ENCODE measurements at places on chromosomes 16 and 17.
A peak's percentile ranks its signal among the peaks of the same experiment; 100 is the strongest.

- DNase-seq, result no peak
These were observed 67.0 kb downstream of the KLHDC4 start for GRCh38 chr16:87698676-87699199.

DNA sequence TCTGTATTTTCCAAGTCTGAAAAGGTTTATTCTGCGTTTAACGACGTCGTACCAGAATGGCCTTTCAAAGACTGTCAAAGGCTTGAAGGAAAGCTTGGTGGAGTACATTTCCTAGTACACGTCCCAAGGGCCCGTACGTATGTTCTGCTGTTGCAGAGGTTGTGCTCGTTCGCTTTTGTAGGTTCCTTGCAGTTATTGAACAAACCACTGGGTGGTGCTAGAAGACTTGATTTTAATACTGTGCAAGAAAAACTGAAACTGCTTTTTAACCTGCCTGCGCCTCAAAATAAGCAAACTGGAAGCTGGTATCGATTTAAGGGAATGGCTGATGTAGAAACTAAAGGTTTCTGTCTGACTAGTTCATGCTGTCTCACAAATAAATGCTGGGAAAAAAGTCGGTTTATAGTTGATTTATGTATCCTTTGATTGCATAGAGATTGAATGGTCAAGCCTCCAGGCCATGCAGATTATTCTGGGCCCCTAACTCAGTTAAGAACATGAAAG is 54.6 kb downstream of the USP10 start:
- peak; percentile 93 for DNase-seq

GRCh38 chr17:6989779-6990178 is 6.1 kb upstream of the ALOX12 start:
- no peak for DNase-seq

DNA sequence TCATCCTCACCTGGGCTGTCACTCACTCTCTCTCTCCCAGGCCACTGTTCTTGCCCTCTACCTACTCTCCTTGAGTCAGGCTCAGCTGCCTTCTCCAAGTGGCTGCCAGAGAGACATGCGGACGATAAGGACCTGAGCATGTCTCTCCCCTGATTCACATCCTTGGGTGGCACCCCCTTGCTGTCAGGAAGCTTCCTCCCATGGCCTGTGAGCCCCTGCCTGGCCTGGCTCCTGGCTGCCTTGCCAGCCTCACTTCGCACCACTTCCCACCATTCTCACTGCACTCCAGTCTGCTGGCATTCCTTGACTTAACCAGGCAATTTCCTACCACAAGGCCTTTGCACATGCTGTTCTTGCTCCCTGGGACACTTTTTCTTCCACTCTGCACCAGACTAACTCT is 2.7 kb upstream of the ALDH3A1 start:
- no peak for DNase-seq

- DNase-seq, result no peak
These were observed 33.3 kb downstream of the VPS53 start for GRCh38 chr17:681316-681715.

DNA sequence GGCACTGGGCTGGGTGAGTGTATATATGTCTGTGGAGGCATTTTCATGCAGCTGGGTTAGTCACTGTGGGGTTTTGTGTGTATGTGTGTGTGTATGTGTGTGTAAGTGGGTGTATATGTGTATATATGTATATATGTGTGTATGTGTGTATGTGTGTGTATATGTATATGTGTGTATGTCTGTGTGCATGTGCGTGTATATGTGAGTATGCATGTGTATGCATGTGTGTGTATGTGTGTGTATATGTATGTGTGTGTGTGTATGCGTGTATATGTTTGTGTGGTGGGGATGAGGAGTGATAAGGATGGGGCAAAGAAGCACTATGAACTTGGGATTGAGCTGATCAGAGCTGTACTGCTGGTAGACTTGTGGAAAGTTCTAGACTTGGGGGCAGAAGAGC is 29.0 kb upstream of the PLLP start:
- DNase-seq, result no peak

GRCh38 chr17:39687101-39687545 is 734 bp downstream of the PGAP3 start:
- no peak for DNase-seq

GRCh38 chr17:43976963-43977837 is 23.5 kb upstream of the PYY start:
- DNase-seq, result no peak

GRCh38 chr17:29243792-29244191 is 2.9 kb upstream of the CRYBA1 start:
- no peak for DNase-seq

GRCh38 chr16:51449441-51449840 is 298.4 kb upstream of the SALL1 start:
- DNase-seq, result no peak

DNA sequence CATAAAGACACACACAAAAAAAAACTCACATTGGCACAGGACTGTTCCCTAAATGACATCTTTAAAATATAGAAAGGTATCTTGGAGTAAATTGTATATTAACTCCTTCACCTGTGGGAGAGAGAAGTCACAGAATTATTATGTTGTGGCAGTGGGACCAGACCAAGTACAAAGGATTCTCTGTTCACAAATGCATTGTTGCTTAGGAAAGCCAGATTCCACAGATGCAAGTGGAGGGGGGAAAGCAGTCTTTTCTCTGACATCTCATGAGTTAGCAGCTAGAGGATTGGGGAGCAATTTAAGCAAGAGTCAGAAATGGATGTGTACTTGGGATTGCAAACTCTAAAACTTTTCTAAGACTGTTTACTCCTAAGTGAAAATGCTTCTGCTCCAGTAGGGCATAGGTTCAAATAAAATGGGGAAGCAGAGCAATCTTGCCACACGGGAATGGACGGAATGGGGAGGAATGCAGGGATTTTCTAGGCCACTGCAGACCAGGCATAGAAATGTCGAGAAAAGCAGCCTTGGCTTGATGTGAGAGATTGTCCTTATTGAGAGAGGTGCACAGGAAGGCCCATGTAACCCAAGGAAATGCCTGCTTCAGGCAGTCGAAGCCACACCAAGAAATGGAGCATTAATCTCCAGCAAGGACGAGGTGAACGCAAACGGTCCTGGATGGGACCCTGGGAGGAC is 4.1 kb upstream of the PMP22 start:
- DNase-seq, result no peak

- DNase-seq, result no peak
These were observed 391.3 kb upstream of the CDH5 start for GRCh38 chr16:65975049-65975708.

DNA sequence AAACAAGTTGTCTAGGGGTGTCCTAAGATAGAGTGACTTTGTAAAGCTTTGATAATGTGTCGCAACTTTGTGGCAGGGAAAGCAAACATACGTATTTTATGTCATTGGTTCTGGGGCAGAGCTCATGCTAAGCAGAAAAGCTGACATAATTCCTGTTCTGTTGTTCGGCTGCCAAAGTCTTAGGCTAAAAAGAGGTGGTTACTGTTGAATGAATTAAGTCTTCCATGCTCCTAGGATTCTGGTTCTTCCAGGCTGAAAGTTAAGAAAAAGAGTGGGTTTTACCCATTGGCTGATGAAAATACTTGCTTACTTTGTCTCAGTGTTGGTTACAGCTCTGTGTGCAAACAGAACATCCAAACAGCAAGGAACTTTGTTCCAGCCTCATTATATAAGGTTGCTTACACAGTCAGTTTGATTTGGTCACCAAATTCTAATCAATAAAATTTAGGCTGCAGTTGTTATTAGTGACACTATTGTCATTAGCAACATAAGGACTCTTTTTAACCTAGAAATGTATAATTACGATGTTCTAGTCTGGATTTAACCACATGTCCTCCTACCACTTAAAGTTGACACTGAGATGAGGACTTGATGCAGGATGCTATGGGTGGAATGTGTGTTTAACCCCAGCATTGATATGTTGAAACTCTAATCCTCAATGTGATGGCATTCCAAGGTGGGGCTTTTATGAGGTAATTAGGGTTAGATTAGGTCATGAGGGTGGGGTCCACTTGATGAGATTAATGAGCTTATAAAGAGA is 114.0 kb upstream of the GOT2 start:
- DNase-seq, result no peak

DNA sequence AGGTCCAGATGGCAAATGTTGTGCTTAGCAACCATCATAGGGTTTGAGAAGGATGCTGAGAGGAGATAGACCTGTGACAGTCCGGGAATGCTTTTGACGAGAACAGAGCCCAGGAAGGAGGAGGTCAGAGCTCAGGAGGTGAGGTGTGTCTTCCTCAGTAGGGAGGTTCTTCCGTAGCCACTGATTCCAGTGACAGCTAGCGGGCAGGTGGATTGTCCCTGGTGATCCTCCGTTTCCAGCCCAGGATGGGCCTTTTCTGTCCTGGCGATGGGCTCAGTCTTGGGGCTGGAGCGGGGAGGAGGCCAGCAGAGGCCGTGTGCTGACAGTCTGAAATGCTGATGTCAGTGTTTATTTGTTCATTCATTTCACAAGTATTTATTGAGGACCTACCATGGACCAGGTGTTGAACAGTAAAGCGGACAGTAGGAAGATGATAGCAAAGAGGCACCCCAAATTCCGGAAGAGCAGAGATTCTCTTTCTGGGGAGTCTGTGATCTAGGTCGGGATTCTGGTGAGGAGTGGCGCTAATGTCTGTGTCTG is 38.8 kb downstream of the KIAA0513 start:
- peak; percentile 60 for DNase-seq

DNA sequence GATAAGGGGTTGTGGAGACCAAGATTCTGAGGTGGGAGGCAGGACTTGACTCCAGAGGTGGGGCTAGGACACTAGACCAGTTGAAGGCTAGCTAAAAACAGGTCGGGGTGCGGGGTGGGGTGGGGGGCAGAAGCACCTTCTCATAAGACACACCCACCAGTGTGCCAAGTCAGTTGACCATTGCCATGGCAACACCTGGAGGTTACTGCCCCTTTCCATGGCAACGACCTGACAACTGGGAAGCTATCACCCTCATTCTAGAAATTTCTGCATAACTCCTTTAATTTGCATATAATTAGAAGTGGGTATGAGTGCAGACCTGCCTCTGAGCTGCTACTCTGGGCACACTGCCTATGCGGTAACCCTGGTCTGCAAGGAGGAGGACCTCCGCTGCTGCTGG is 53.9 kb upstream of the ALOX12 start:
- no peak for DNase-seq

DNA sequence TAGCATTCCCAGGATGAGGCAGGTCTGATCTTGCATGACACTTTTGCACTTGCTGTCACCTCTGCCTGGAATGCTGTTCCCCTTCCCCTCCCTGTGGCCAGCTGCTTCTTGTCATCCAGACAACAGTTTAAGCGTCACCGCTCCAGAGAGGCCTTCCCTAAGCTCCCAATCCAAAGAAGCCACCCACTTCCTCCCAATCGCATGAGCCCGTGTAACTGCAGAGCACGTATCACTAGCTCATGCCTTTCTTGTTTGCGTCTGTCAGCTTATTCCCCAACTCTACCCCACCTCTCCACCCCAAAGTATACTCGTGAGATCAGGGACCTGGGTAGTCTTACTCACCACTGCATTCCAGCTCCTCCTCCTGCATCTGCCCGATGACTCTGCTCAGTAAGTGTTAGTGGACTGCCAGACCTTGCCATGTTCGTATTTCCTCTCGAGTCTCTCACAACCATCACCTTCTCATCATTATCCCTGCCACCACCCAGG is 92.8 kb downstream of the GAS7 start:
- no peak for DNase-seq

- peak; percentile 31 for DNase-seq
These were observed 14.9 kb downstream of the RCVRN start for GRCh38 chr17:9890124-9890523.

DNA sequence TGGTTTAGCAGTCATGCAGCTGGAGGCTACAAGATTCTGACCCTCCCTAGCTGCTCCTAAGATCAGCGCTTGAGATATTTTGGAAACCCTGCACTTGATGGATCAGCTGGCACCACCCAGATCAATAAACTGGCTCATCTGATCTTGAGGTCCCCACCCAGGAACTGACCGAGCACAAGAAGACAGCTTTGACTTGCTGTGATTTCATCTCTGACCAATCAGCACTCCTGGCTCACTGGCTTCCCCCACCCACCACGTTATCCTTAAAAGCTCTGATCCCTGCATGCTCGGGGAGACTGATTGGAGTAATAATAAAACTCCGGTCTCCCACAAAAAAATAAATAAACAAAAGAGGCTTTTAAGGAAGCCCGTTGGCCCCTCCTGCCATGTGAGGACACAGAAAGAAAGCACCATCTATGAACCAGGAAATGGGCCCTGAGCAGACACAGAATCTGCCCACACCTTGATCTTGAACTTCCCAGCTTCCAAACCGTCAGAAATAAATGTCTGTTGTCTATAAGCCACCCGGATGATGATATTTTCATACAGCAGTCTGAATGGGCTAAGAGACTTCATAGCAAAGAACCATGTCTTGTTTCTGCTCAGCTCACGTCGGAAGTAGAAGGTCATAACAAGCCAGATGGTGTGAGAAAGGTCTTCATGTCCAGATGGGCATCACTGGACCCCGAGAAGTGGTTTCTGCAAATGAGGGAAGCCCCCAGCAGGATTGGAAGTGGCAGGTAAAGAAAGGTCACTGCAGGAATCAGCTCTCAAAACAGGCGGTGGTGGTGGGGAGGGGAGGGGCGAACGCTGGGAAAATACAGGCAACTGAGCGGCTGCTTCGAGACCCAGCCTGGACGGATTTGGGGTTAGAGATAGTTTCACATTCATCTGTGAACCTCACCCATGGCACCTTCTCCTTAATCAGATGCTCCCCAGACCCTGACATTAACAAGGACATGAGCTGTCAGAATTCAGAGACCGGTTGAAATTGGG is 19.8 kb upstream of the RPH3AL start:
- no peak for DNase-seq

GRCh38 chr17:8909586-8910270 is 42.3 kb upstream of the PIK3R6 start:
- DNase-seq, result no peak

GRCh38 chr16:12011565-12011964 is 35.0 kb downstream of the SNX29 start:
- no peak for DNase-seq

DNA sequence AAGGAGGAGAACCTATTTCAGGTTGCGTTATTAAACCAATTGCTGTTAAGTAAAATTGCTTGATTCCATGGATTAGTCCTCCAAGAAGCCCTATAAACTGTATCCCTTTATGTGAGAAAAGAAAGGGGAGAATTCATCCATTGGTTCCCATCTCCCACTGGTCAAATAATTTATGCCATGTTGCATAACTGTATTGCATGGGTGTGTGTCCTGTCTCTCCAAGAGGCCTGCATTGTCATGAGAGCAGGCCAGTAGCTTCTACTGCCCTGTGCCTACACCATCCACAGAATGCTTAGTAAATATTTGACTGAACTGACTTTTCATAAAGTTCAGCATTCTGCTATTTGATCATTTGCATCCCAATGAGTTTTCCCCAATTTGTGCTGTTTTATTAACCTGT is 11.7 kb upstream of the TOB1 start:
- no peak for DNase-seq

All from cerebellar cortex (tissue), 1 donor.